CD4-positive, alpha-beta T cell treated with Interleukin-4 for 1 hour (primary cell): ENCODE measurements at places on chromosomes 11 and 22.

DNA sequence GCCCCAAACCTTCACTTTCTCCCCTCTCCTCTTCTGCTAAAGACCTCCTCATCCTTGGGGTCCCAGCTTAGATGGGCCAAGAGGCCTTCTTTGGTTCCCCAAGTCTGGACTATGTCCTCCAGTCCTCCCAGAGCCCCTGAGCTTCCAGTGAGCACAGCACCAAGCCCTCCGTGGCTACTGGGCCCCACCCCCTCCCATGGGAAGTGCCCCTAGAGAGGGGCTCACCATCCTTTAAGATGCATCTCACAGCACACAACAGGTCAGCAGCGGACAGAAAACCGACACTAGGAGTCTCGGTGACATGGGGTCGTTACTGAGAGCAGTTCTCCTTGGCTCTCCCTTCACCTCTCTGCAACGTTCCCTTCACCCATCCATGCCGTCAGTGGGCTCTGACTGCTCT, 2.7 kb downstream of the LRRC32 start:
- no peak for DNase-seq

- no peak for DNase-seq
Measured at GRCh38 chr11:109609454-109610185, 187.6 kb downstream of the C11orf87 start.

GRCh38 chr11:72613450-72613849, 60.8 kb downstream of the PDE2A start:
- no peak for DNase-seq

DNA sequence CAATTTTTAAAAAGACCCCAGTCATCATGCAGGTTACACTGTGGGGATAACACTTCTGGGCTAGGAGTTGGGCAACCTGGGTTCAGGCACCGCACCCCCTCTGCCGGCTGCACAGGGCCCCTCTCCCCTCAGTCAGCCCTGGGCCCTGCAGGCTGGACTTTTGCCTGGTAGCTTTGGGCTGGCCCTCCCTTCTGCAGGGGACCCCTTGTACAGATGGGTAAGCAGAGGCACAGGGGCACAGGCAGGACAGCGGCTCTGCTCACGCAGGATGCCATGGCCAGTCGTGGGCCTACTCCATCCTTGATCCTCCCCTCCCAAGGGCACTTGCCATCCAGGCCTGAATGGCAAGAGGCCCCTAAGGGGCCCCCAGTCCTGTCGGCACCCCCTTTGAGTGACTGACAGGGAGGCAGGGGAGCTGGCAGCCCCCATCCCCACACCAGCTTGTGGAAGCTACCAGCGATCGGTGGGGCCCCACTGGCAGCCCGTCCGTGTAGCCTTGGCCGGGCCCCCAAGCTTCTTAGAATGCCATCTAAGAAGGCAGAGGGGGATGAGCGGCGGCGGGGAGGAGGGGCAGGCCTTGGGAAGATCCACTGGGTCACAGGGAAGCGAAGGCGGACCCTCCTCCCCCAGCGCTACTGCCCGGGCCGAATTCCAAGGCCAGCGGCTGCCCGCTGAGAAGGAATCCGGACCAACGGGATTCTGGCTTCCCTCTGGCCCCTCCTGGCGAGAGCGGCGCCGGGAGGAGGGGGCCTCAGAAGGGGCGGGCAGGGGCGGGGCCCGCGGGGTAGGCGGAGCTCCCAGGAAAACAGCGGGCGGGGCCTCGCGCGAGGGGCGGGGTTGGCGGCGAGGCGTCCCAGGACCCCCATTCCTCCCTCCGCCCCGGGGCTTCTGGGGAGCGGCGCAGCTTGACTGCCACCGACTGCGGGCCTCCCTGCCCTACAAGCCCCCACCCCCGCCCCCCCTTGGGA, 6.8 kb upstream of the CHKA start:
- no peak for DNase-seq

DNA sequence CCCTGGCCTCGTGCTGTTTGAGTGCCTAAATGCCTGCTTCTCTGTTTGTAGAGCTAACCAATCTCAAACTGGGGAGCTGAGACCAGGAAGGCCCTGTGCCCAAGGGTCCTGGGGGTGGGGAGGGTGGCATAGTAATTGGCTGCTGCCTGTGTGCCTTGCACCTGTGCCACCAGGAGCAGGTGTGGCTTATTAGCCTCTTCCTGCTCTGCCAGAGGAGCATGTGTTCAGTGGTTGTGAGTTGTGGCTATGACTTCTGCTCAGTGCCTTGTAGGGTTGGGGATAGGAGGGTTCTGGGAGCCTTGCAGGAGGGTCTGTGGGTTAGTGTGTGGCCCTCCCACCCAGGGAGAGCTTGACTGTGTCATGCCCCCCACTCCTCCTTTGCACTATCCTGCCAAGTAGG, 109.2 kb downstream of the ZBTB16 start:
- no peak for DNase-seq

DNA sequence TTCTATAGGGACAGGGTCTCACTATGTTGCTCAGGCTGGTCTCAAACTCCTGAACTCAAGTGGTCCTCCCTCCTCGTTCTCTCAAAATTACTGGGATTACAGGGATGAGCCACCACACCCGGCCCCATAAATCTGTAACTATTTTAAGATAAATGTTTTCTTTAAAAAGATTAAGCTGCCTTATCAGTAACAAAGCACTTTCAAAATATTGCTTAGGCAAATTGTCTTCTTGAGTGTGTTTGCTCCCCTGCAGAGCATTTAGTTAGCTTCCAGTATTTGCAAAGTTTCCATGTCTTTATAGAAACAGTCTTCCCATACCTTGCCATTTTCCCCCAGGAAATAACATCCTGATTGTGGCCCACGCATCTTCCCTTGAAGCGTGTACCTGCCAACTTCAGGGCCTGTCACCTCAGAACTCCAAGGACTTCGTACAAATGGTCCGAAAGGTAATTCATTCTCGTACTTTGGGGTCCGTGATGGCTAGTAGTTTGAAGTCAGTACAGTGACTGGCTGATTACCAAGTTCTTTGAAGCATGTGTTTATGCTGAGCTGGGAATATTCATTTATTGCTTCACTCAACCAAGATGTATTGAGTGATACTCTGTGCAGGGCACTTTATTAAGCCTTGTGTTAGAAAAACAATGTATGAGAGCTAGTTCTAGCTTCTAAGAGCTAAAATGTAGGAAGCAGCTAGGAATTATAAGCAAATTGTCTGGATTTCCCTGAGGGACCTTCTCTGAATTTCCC, 30.4 kb upstream of the CRTAM start:
- DNase-seq: no peak

DNA sequence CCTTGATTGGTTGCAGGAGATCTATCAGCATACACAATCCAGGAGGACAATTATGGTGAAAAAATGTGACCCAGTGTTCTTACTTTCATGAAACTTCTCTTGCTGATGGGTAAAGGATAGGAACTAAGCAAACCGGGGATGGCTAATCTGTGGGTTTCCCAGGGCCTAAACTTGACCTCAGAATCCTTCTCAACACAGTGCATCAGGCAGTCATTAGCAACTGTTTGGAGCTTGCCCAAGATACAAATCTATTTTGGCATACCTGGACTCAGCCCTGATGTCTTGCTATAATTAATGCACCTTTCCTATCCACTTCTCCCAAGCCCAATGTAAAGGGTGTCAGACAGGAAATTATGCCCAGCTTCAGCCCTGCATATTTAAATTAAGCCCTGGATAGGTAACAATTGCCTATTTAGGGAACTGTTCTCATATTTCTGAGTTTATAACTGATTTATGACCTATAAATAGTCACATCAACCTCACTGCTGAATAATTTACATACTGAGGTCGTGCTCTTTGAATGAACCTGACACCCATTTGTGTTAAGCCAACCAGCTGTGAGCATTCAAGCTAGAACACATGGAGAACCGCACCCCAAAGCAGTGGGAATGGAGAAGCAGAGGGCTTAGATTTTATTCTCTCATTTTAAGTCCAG, 9.2 kb upstream of the PHF21A start:
- DNase-seq: no peak

DNA sequence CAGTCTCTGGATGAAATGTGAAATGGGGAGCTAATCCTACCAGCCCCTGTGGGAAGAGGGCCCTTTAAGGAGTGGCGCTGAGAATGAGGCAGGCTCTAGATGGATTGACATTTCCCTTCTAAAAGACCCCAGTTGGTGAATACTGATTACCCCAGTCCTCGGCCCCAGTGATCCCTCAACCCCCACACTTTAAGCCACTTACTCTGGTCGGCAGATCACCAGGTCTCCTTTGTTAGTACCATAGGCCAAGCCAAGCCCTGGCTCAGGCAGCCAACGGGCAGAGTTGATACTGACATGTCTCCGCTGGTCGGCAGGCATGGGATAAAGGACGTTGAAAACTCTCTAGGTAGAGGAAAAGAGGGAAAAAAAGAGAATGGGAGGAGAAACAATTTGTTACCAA, 26.1 kb upstream of the CHRM4 start:
- DNase-seq: no peak

GRCh38 chr11:131356206-131356605, 14.2 kb upstream of the NTM start:
- no peak for DNase-seq

DNA sequence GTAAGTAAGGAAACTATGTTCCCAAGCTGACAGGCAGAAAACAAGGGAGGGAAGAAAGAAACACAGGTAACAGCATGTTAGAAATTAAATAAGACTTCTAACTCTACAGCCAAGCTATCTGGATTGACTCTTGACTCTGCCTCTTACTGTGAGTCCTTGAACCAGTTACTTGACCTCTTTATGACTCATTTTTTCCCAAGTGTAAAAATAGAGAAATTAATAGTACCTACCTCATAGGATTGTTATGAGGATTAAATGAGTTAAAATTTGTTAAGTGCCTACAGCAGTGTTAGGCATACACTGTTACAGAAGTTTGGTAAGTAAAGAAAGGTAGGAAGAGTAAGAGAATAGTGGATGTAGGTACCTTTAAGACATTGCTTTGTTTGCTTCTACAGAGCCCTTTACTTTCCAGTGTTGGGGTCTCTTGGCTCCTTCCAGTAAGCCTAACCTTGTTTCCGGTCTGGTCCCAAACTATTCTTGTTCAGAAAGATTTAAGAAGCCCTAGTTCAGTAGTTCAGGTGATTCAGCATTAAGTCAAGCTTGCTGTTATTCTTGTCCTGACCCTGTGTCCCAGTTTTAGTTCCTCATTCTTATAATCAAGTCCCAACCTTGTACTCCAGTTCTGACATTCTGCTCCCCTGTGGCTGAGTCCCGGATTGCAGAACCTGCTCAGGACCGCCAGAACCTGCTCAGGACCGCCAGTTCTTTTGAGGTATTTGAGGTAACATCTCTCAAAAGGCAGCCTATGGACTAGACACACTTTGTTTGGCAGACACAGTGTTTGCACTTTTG, 963.4 kb upstream of the CCDC90B start:
- DNase-seq: no peak

- DNase-seq: no peak
Measured at GRCh38 chr22:29882716-29883044, 294 bp upstream of the MTMR3 start.

- DNase-seq: no peak
Measured at GRCh38 chr11:66289548-66290329, 796 bp upstream of the YIF1A start.

DNA sequence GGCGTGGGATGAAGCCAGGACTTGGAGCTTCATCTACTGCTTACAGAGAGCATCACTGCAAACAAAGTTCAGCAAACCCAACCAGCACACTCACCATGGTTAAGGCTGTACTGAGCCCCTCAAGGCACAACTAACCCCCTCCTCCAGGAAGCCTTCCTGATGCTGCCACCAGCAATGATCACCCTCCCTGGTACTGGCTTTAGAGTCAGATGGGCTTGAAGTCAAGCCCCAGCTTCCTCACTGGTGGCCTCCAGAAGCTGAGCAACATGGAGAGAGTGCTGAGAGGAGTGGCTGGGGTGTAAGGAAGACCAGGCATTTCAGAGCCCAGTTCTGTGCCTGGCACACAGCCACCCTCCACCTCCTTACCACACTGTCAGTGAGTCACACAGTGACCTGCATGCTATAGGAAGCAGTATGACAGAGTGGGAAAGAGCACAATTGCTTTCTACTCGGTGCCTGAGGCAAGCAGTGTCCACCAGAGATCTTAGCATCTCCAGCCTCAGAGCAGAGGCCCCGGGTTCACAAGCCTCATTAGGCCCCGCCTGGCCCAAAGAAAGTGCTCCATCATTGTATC, 24.7 kb upstream of the BAIAP2L2 start:
- no peak for DNase-seq

DNA sequence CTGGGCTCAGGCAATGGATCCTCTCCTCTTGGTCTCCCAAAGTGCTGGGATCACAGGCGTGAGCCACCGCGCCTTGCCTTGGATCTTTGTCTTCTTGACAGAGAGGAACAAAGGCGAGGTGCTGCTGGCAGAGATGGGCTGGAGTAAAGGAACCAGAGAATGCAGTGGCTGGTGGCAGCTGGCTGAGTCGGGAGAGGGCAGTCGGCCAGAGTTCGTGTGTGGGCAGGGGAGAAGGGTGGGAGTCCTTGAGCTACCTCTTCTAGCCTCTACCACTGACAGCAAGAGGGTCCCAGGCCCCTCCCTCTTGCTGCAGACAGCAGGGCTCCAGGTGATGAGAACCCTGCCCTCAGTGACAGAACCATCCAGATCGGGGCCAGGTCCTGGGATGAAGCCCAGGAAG, 86.2 kb upstream of the LINC01488 start:
- DNase-seq: no peak

GRCh38 chr11:8793114-8793777, 110.7 kb downstream of the RPL27A start:
- DNase-seq: no peak

- no peak for DNase-seq
Measured at GRCh38 chr11:68685656-68686380, 1.5 kb downstream of the GAL start.

- no peak for DNase-seq
Measured at GRCh38 chr22:33864723-33865130, 55.5 kb downstream of the LARGE1 start.

- DNase-seq: no peak
Measured at GRCh38 chr22:36351921-36352802, 35.6 kb downstream of the MYH9 start.

GRCh38 chr11:96215110-96215782, 127.7 kb downstream of the MAML2 start:
- DNase-seq: peak; percentile 59

DNA sequence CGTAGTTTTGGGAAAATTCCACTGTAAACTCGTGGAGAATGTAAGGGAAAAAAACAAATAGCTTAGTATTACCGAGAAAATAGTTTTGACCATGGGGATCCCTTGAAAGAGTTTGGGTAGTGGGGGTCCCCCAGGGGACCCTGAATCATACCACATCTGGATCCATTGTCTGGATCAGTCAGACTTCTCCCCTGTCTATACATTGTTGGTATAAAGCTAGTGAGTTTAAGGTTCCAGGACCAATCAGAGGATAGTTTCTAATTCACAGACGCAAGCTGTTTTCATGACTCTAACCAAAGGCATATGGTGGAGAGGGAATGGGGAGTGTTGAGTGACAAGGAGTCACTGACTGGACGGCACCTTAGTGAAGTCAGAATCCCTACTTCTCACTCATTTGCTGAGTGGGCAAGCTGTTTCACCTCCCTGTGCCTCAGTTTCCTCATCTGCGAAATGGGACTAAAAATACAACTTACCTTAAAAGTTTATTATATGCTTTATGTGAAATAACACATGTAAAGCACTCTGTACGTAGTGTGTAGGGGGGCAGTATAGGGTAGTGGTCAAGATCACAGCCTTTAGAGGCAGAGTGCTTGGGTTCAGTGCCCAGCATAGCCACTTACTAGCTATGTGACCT, 90.2 kb downstream of the TRAF6 start:
- DNase-seq: no peak
